ENCODE measurements at places on chromosomes 2 and 18.
A peak's percentile ranks its signal among the peaks of the same experiment; 100 is the strongest.

- no peak for DNase-seq
Measured at GRCh38 chr18:59564561-59564960, 132.7 kb downstream of the CCBE1 start.

GRCh38 chr2:178997067-178997466 is 52.9 kb downstream of the CCDC141 start:
- no peak for DNase-seq

DNA sequence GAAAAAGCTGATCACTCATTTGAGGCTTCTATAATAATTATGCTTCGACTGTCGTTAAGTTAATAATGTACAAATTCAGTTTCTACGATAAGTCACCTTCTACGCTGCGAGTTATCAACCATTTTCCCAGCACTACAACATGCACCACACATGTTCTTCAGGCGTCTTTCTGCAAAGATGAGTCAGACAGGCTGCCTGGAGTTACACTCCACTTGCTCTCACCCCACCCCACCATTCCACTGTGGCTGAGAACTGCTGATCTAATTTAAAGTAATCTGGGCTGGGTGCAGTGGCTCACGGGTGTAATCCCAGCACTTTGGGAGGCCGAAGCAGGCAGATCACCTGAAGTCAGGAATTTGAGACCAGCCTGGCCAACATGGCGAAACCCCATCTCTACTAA is 218.6 kb downstream of the DYM start:
- DNase-seq, result no peak

- no peak for DNase-seq
Measured at GRCh38 chr2:239609607-239610310, 208.9 kb upstream of the HDAC4 start.

DNA sequence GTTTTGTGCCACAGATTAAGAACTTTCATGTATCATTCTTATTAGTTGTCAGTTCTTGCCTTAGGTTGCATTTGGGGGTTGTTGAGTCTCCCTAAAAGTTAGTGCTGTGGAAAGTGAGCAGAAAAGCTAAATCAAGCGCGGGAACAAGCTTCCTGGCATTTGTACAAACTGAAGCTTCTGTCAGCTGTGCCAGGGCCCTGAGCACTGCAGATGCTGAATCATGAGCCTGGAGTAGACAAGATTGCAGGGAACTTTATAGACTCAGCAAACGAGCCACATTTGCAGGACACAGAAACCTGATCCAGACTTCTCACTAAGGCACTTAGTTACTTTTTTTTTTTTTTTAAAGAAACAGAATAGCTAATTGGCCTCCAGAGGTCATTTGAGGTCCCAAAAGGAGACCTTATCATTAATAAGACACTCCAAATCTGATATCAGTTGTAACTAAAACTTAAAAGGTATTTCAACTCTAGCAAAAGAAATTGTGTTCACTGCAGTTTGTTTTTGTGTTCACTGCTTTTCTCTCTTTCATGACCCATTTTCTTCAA is 88.7 kb downstream of the ADAM23 start:
- DNase-seq, result peak; percentile 2

DNA sequence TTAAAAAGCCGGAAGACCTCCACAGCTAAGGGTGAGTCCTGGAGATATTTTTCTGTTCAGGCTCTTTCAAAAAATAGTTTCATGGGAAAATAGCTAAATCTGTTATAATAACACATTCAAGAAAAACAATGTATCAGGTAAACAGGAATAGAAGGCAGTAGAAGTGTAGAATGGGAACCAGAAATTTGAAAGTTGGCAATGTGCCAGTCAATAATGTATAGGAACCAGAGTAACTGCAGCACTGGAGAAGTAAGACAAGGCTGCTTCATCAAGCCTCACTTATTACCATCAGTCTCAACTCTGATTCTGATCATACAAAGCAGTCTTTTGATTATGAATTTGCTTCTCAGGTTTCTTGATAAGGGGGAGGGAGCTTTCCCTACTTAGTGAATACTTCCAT is 81.4 kb upstream of the VRK2 start:
- peak; percentile 4 for DNase-seq

DNA sequence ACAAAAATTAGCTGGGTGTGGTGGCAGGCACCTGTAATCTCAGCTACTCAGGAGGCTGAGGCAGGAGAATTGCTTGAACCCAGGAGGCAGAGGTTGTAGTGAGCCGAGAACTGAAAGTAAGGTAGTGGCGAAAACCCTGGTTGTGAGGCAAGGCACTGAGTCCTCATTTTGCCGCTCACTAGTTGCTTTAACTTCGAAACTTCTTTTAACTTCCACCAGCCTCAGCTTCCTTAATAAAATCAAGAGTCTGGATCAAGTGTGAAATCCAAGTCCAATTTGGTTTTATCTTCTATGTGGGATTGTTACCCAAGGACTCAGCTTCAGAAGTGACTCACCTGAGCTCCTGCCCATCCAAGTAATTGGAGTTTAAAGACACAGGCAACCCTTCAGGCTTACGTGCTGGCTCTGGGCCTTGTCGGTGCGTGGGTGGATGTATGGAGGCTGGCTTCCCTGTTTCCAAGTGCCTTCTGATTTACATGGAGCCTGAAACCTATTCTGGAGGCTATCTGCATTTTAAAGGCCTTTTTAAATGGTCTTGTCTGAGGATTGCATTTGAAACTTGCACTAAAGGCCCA is 374.2 kb upstream of the ID2 start:
- no peak for DNase-seq

- DNase-seq, result no peak
Measured at GRCh38 chr2:70321370-70321769, 19.5 kb upstream of the FAM136A start.

DNA sequence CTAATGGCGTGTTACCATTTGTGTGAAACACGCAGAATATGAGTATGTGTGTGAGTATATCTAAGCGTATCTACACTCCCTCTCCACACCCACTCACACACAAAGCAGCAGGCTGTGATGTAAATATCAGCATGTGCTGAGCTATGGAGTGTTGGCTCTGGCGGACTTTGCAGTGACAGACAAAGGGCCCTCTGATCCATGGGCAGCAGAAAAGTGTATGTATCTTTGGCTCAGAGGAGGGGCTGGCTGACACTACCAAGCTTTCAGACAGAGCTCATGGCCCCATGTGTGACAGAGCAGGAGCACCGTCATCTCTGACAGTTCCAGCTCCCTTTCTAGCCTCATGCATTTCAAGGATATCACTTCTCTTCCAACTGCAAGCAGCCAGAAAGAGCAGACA is 57.2 kb upstream of the ASB18 start:
- no peak for DNase-seq

GRCh38 chr2:236964291-236964690 is 121.4 kb upstream of the COPS8 start:
- DNase-seq, result no peak

DNA sequence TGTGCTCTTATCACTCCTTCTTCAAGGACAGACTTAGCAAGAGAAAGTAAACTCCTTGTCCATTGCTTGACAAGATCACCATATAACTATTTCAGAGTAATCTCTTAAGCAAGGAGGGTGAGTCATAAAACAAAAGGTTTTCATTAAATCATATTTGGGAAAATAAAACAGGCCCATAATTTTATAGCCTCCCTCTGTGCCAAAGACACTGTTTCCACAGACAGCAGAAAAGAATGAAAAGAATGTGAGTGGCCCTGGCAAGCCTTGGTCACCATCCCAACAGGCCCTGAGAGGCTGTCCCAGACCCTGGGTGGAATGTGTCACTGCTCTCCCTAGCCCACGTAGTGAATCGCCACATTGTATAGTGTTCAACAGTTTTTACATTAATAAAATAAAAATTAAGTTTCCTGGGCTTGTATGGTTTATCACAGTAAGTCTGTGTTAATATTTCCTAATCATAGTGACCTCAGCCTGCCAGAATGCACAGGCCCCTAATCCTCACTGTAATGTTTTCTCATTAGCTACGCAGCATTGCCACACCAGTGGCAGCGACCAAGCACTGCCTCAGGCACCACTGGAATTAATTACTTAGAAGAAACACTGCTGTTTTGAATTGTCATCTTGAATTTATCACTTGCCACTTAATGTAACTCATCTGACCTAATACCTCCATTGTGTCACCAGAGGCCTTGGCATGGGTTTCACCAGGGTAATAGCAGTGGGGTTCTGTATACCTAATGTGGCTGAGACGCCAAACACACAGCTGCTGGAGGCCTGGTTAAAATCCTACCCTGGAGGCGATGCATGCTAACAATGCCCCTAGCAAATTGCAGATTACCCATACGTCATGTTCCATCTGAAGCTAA is 401.9 kb downstream of the LNPK start:
- peak; percentile 87 for DNase-seq

GRCh38 chr2:206688990-206689389 is 29.2 kb downstream of the DYTN start:
- no peak for DNase-seq

DNA sequence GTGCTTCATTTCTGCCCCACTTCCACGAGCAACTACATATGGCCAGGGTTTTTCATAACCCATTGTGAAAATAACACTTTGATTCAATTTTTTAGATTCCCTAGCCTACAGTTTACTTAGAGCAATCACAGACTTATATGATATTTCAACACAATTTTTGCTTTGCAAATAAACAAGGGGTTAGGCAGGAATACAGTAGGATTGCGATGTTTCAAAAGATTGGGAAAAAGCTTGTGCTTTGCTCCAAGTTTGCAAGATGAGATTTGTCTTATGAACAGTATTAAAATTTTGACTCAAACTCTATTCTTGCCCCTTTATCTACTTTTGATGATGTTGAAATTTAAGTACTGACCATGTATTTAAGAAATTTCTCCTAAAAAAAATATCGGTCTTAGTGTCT is 814.5 kb upstream of the PIK3C3 start:
- DNase-seq, result no peak

DNA sequence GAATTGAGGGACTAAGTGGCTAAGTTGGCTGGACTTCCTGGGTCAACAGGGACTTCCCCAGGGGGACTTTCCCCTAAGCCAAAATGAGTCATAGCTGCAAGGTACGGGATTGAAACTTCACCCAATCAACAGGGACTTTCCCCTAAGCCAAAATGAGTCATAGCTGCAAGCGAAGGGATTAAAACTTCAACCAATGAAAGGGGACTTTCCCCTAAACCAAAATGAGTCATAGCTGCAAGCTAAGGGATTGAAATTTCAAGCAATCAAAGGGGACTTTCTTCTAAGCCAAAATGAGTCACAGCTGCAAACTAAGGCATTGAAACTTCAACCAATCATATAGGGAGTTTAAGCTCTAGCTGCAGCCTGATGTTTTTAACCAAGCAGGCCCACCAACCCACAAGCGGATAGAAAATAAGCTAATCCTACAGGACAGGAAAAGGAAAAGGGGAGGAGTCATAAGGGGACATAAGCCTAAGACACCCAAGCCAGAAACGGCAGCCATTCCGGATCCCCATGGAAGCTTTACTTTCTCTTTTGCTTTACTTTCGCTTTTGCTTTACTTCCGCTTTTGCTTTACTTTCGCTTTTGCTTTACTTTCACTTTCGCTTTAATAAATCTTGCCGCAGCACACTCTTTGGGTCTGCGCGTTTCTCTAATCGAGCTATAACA is 1375.4 kb upstream of the CELF4 start:
- DNase-seq, result peak; percentile 60

- DNase-seq, result no peak
Measured at GRCh38 chr2:20175267-20175666, 49.7 kb downstream of the SDC1 start.

DNA sequence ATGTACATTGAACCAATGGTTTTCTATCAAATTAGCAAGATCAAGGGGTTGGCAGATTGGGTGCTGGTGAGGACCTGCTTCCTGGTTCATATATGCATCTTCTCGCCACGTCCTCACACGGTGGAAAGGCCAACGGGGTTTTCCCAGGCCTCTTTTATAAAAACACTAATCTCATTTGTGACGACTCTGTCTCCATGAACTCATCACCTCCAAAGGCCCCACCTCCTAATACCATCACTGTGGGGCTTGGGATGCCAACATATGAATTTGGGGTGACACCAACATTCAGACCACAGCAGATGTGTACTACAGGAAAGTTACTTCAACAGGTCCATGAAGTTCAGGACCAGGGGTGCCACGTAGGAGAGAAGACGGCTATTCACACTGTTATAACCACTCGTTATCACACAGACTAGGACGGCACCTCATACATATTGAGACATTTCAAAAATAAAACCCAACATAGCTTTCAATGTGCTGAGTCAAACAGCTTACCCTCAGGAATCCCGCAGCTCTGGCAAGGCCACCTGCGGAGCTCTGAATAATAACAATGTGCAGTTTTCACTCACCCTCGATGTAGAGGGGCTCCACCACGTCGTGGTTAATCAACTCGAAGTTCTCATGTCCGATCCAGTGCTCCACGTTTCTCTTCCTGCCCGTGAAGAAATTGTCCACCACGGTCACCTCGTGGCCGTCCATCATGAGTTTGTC is 49.3 kb downstream of the UXS1 start:
- no peak for DNase-seq

- DNase-seq, result peak; percentile 84
Measured at GRCh38 chr18:6885992-6886796, 156.7 kb downstream of the ARHGAP28 start.

DNA sequence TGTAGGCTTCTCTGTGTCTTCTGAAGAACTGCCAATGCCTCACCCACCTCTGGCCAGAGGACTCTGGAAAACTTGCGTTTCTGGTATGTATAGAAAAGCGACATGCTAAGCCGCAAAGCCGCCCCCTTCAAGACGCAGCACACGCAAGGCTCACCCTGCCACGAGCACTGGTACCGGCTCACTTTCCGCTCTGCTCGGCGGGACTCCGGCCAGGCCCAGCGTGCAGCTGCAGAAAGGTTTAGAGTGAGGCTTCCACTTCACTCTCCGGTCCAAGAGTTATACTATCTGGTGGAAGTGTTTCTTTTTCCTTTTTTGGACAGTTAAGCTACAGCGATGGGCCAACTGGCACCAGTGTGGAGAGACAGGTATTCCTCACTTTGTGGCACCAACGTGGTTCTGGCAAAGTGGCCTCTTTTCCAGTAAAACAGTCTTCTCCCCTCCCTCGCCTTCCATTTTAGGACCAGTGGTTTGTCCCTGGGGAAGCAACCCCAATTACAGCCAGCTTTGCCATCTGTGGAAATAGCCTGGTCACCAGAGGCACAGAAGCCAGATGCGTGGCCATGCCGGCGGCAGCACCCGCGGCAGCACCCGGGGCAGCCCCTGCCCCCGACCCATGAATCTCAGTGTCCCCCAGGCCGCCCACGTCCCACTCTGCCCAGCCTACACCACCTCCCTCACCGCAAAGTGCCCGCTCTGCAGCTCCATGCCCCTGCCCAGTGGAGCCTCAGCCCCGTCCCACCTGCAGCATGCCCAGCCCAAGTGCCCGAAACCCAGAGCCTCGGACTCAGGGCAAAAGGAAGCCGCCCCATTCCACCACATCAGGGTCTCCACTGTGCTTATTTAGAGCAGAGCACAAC is 91.6 kb upstream of the CTDP1 start:
- no peak for DNase-seq

DNA sequence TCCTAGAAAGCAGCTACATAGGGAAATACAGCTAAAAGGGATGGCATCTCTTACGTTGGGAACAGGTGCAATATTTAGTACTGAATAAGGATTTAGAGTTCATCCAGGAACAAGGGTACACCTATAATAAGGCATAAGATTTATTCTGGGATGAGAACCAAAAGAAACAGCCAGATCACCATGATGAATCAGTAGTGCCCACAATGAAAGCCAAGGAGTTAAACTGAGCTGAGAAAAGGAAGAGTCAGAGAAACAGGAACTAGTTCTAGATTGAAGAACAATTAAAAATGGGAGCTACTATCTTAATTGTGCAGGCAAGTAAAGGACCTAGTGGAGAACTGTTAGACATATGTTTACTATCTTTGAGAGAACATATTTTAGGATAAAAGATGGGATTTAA is 692.3 kb downstream of the LRP1B start:
- no peak for DNase-seq

GRCh38 chr2:132911726-132912724 is 242.0 kb upstream of the LYPD1 start:
- DNase-seq, result no peak

Data from NCI-H69 (cell line).